ENCODE measurements at places on chromosomes 6 and 20.

- no peak for DNase-seq
These were observed 309.3 kb downstream of the CLIC5 start for GRCh38 chr6:45706319-45706718.

DNA sequence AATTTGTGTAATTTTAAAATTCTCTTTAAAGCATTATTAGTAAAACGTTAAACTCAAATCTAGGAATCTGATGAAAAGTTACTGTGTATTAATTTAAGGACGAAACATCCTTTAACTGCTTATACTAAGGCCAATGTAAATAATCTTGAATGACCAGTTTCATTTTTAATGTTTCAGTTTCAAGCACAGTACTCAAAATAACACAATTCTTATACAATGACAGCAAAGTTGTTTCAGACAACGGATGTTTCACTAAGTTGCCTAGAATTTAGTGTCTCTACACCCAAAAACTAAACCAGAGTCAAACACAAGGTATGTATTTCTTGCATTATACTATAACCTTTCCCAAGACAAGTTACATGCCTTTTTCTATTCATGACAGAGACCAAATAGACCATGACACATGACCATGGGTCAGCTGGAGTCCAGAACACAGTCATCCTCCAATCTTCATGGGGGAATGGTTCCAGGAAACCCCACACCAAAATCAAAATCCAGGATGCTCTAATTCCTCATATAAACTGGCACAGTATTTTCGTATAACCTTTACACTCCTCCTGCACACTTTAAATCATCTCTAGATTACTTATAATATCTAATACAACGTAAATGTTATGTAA, 7.7 kb downstream of the PHIP start:
- peak; percentile 20 for DNase-seq

GRCh38 chr20:20076297-20077065, 24.1 kb downstream of the CFAP61 start:
- DNase-seq, result peak; percentile 87

DNA sequence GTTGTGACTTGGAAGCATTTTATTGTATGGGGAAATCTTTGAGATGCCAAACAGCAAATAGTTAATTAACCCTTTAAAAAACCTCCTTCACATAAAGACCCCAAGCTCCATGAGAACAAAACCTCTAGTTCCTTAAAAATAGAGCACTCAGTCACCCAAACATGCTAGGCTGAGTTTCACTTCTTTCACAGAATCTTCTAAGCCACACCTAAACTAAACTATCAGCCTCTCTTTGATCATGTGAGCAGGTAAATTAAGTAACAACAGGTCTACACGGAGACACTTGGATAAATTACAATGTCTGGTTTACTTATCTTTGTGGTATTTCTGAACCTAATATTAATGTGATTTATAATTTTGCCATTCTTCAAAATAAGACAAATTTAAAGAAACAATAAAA, 205.2 kb upstream of the MARCKS start:
- no peak for DNase-seq

DNA sequence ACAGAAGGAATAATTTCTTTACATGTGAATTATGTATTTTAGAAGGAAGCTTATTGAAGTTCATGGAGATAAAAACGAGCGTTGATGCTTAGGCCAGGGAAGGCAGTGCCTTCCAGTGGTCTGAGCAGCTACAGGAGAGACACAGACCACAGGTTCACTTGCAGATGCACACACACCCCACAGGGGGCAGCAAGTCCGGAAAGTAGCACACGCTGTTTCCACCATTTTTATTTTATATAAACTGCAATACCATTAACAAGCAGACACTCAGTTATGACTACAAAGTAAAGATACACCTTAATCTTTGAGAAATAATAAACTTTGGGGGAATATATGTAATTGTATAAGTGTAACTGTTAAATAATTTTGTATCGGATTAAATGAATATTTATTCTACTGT, 13.5 kb upstream of the DACT2 start:
- DNase-seq, result no peak

DNA sequence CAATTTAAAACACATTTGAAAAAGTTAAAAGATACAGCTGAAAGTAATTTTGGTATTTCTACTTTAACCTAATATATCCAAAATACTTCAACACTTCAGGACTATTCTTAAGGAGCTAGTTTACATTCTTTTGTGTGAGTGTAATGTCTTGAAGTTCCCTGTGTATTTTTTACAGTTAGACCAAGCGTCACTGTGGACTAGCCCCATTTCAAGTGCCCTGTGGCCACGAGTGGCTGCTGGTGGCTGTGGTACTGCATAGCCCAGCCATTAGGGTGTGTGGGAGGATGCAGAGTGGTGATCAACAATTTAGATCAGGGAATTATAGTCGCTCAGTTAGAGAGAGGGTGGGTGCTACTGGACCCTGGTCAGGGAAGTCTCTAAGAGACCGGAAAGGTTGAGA, 869 bp upstream of the CST5 start:
- no peak for DNase-seq

DNA sequence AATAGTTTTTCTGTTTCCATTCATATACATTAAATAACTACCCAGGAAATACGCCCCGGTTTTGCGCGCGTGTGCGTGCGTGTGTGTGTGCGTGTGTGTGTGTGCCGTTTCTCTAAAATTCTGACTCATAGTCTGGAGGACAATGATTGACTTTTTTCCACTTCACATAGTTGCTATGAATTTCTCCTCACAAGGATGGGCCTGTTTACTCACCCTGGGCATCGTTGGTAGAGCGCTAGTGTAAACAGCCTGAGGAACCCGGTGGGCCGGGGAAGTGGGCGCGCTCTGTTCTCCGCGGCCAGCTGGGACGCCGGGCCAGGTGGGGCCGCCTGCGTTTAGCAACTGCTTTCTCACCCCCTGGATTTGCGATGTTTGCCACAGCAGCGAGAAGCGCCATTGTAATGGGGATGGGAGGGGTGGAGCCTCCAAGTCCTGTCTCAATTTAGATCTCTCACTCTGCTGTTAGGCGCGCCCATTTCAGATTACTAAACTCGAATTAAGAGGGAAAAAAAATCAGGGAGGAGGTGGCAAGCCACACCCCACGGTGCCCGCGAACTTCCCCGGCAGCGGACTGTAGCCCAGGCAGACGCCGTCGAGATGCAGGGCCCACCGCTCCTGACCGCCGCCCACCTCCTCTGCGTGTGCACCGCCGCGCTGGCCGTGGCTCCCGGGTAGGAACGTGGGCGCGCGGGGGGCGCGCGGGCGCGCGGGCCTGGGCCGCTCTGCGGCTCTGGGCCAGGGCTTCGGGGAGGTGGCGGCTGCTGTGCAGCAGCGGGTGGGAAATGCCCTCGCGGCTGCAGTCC, at the start of gene CD109:
Gene CD109 (plus strand): TSS at position 585 of the 803 bp plus-strand sequence. CDS start 13 bp downstream, at position 598.
- peak; percentile 88 for DNase-seq

- no peak for DNase-seq
These were observed 4.5 kb upstream of the FRMD1 start for GRCh38 chr6:168083514-168083885.

- DNase-seq, result no peak
These were observed 13.3 kb upstream of the RIPOR2 start for GRCh38 chr6:24949020-24949569.

GRCh38 chr20:57398231-57398821, 7.1 kb downstream of the RBM38 start:
- no peak for DNase-seq

DNA sequence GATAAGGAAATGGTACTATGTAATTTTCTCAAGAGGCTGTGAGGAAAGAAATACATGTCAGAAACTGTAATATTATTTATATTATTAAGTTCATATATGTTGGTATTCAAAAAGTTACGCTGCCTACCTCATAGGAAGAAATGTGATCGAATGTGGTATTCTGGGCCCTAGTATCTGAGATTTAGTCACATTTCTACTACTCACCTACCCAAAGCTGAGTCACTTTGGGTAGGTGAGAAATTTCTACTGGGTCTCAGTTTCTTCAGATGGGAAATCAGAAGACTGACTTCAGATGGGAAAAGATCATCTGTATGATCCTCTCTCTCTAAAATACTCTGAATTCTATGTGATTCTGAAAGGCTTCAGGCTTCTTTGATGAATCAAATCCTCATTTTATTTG, 411.0 kb downstream of the SYNE1 start:
- DNase-seq, result no peak

DNA sequence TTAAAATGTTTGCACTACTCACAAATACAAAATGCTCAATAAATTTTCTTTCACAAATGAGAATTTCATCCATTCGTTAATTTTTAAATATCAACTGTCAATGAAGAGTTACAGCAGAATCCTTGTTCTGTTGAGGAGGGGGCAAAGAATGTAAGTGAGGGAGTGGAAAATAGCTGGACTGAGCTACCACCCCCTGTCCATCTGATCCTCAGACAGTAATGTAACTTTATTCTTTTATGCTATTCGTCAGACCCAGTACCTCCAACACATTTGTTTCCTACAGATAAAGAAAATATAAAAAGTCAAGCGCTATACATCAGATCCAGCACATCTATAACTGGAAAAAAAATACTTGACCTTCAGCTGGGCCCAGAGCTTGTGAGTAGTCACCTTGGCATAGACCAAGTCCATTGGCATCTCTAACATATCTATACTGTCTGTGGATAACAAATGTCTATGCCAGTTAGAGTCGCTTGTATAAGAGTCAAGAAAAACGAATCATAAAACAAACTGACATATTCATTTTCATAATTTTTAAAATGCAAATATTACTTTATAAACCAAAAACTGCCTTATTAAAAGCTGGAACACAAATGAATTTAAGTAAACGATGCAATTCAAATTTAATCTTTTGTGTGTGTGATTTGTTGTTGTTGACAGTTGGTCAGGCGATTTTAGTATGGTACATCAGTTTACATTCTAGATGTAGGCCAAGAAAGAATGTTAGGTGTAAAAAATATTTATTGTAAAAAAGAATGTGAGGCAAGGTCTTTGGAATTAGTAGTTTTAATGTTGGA, 57.2 kb upstream of the HFE start:
- DNase-seq, result no peak

DNA sequence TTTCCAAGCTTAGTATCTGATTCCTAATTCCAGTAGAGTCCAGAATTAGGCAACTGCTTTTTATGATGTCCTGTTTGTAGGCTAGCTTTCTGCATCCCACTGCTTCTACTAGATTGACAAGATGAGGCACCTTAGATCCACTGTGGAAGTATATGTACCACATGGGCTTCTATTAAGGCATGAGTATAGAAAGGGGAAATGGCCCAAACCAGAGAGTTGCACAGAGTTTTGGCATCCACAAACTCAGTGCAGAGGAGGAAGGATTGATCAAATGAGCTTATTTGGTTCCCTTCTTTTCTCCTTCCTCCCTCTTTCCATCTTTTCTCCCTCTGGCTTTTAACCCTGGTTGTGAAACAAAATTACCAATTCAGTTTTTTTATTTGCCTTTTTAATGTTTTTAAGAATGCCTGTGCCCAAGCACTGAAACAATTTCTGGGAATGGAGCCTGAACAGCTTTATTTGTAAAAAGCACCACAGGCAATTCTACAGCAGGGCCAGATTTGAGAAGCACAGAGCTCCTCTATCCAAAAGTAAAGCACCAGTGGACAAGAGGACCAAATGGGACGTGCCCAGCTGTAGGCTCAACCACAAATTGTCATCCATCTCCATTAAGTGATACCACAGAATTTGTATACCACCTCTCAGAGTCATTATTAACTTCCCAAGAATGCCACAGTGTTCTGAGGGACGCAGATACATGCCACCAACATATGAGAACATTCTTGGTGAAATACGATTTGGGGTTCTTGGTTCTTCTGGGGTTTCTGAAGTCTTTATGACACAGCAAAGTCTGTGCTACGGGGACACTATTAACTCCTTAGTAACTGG, 969.1 kb downstream of the KIF16B start:
- no peak for DNase-seq

DNA sequence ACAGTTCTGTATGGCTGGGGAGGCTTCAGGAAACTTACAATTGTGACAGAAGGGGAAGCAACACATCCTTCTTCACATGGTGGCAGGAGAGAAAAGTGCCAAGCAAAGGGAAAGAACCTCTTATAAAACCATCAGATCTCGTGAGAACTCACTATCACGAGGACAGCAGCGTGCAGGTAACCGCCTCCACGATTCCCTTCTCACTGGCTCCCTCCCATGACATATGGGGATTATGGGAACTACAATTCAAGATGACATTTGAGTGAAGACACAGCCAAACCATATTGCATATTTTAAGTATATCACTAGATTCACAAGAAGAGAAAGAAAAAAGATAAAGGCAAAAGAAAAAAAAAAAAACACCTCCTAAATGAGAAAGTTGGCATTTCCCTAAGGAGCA, 431.9 kb upstream of the RGS17 start:
- no peak for DNase-seq

GRCh38 chr6:133016631-133017030, 202.3 kb downstream of the RPS12 start:
- no peak for DNase-seq

- no peak for DNase-seq
These were observed 276.5 kb upstream of the TCF21 start for GRCh38 chr6:133612459-133612858.

DNA sequence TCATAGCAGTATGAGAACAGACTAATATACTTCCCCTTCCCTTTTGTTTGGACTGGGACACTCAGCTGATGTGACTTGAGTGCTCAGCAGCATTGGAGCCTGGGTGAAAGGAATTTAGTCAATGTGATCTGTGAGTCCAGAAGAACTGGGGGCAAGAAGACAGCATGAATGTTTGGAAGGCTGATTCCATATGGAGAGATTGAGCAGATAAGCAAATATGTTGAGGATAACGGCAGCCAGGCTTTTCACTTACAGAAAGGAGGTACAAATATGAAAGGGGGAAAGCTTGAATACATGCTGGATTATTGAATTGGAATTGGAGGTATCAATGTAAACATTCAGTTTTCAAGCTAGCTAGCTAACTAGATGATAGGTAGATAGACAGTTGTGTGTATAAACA, 37.8 kb upstream of the SMAP1 start:
- no peak for DNase-seq

- no peak for DNase-seq
These were observed 92.0 kb downstream of the RNASET2 start for GRCh38 chr6:166864333-166864732.

GRCh38 chr6:4957521-4958231, 46.2 kb downstream of the RPP40 start:
- peak; percentile 38 for DNase-seq

DNA sequence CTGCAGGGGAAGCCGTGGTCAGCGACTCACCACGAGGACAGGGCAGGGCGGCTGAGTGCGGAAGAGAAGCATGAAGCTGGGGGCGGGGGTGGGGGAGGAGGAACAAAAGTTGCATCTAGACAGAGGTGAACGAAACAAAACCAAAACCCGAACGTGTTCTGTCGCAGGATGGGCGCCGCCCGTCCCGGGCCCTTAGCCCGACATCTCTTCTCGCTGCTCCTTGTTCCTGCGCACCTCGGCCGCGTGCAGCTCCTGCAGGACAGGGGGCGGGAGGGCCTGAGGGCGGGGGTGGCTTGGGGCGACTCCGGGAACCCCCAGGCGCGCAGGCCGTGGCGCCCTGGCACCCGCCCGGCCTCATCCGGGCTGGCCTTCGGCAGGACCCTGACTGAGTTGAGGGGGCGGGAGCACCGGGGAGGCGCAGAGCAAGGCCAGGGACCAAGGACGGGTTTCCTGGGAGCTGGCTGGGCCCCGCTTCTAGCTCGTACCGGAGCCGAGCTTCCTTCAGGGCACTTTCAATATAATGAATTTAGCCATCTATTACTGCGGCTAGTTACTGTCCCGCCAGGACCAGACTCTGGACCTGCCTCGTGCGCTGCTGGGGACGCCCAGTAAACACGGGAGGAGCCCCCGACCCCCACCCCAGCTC, 12.0 kb downstream of the STMN3 start:
- DNase-seq, result peak; percentile 38

- DNase-seq, result no peak
These were observed 79.1 kb downstream of the TNFRSF21 start for GRCh38 chr6:47230579-47230978.
